Calu3 (cell line): ENCODE measurements at places on chromosomes 16 and 17.

DNA sequence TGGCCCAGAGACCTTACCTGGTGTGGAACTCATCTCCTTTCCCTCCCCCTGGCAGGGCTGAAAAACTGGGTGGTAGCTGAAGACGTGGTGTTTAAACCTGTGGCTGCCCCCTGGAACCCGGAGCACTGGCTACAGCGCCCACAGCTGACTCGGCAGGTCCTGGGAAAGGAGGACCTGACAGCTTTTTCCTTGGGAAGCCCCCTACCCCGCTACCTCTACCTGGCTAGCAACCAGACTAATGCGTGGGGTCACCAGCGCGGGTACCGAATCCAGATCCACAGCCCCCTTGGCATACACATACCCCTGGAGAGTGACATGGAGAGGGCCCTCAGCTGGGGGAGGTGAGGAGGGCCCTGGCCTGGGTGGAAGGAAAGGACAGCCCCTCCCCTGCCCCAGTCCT is 2.0 kb upstream of the AOC3 start:
- peaks cover 29% of the 10 kb centered on the region for H3K36me3 ChIP-seq
- H3K27me3 ChIP-seq, result peaks cover 14% of the 10 kb centered on the region
- DNase-seq, result no peak
- H3K27ac ChIP-seq, result no peak overlapping the region
- H3K4me1 ChIP-seq, result peaks cover 8% of the 10 kb centered on the region

- H3K27ac ChIP-seq, result no peak overlapping the region
- peaks cover 83% of the 10 kb centered on the region for H3K27me3 ChIP-seq
- no peak for DNase-seq
- H3K4me3 ChIP-seq, result no peak overlapping the region
- peaks cover 9% of the 10 kb centered on the region for H3K4me1 ChIP-seq
Observed at GRCh38 chr16:85129876-85130704, 17.8 kb upstream of the CIBAR2 start.

- no peak overlapping the region for H3K27ac ChIP-seq
- no peak for DNase-seq
- H3K27me3 ChIP-seq, result no peaks in the 10 kb centered on the region
- H3K36me3 ChIP-seq, result peaks cover 7% of the 10 kb centered on the region
- no peak overlapping the region for H3K4me3 ChIP-seq
Observed at GRCh38 chr17:80957461-80957941, 34.1 kb upstream of the CHMP6 start.

DNA sequence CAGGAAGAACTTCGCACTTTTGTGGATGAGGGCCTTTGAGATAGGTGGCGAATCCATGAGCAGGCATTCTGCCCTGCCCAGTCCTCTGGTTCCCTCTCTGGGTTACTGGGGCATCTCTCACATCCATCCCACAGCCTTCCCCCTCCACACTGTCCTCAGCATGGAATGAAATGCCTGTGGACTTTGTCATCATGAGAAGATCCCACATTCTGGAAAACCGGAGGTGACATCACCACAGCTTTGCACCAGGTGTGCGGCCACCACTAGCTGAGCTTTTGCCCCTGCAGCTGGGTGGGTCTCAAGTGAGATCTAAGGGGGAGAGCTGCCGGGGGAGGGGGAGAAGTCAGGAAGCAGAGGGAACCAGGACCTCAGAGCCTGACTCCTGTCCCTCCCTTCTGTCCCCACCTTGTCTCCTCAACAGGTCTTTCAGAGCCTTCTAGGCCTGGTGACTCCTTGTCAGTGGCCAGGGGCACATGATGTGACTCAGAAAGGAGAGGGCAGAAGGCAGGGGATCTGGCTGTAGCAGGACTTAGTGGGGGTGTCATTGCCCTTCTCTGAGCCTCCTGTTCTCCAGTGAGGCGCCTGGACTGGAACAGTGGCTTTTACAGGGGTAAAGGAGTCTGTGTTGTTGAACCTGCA is 40.0 kb upstream of the DLX4 start:
- H3K27me3 ChIP-seq, result peaks cover 100% of the 10 kb centered on the region
- H3K36me3 ChIP-seq, result no peaks in the 10 kb centered on the region
- H3K27ac ChIP-seq, result no peak overlapping the region
- no peak overlapping the region for H3K4me3 ChIP-seq
- DNase-seq, result no peak

- no peaks in the 10 kb centered on the region for H3K27me3 ChIP-seq
- DNase-seq, result no peak
- H3K27ac ChIP-seq, result peak overlapping the region; percentile 36
- peaks cover 56% of the 10 kb centered on the region for H3K36me3 ChIP-seq
- H3K4me3 ChIP-seq, result peak overlapping the region; percentile 79
Observed at GRCh38 chr16:58027916-58028455, 2.4 kb downstream of the MMP15 start.

- peaks cover 12% of the 10 kb centered on the region for H3K27me3 ChIP-seq
- H3K27ac ChIP-seq, result no peak overlapping the region
- H3K4me3 ChIP-seq, result no peak overlapping the region
- no peaks in the 10 kb centered on the region for H3K4me1 ChIP-seq
- H3K36me3 ChIP-seq, result no peaks in the 10 kb centered on the region
Observed at GRCh38 chr17:79064026-79064425, 10.6 kb upstream of the ENGASE start.

DNA sequence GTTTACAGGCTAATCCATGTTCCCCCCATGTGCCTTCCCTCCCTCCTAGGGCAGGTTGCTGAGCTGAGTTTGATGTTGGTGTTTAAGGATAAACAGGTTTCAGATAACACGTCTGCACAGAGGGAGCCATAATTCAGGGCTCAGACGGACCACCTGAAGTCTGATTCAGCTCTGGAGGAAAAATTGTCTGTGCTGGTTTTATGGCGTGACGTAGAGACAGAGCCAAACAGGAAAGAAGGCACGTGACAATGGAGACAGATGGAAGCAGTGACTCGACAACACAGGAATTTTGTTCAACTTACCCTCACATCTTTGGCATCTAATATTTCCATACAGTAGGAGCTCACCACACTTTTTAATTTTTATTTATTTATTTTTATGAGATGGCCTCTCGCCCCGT is 10.7 kb upstream of the USP10 start:
- peaks cover 11% of the 10 kb centered on the region for H3K4me1 ChIP-seq
- no peaks in the 10 kb centered on the region for H3K36me3 ChIP-seq
- no peak overlapping the region for H3K4me3 ChIP-seq
- peaks cover 23% of the 10 kb centered on the region for H3K27me3 ChIP-seq

DNA sequence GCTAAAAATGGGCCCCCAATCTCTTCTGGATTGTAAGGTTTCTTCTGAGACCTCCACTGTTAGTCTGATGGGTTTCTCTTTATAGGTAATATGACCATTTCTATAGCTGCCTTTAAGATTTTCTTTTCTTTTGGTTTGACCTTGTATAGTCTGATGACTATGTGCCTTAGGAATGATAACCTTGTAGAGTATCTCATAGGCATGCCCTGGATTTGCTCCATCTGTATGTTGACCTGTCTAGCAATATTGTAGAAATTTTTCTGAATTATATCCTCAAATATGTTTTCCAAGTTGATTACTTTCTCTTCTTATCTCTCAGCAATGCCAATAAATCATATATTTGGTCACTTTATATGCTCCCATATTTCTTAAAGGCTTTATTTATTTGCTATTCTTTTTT is 1403.8 kb upstream of the GOT2 start:
- DNase-seq, result no peak
- no peak overlapping the region for H3K4me3 ChIP-seq
- H3K27ac ChIP-seq, result no peak overlapping the region
- no peaks in the 10 kb centered on the region for H3K4me1 ChIP-seq

DNA sequence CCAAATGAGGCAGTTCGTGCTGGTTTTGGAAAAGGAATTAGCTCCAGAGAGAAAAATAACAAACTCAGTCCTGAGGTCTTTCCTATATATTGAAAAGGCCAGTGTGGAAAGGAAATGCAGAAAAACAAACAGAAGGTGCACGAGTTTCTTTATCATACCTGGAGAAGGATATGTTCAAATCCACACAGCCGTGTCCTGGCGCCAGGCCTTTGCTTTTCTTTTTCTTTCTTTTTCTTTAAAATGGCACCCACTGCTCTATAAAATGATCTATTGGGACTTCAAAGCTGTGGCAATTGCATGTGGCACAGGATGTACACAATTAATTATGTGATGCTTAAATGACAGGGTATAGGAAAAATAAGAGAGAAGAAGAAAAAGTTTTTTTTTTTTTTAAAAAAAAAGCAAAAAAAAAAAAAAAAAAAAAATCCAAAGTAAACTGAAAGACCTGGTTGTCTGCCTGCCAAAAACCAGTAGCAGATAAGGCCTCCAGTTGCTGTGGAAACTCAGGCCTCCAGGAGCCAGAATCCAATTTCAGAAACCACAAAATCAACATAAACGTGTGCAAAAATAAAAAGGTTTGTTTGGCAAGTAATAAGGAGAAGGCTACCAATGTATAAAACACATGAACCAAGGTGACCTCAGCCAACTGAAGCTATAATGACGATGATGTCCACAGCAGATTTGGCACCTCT is 957.6 kb upstream of the SOX9 start:
- no peaks in the 10 kb centered on the region for H3K36me3 ChIP-seq
- H3K4me1 ChIP-seq, result peaks cover 13% of the 10 kb centered on the region
- peaks cover 57% of the 10 kb centered on the region for H3K27me3 ChIP-seq
- H3K27ac ChIP-seq, result no peak overlapping the region
- DNase-seq, result peak; percentile 58

GRCh38 chr16:330741-331140 is 21.8 kb downstream of the AXIN1 start:
- peak overlapping the region; percentile 60 for H3K27ac ChIP-seq
- H3K27me3 ChIP-seq, result no peaks in the 10 kb centered on the region
- no peak for DNase-seq
- peaks cover 30% of the 10 kb centered on the region for H3K36me3 ChIP-seq
- no peak overlapping the region for H3K4me3 ChIP-seq

- H3K36me3 ChIP-seq, result no peaks in the 10 kb centered on the region
- no peak for DNase-seq
- H3K4me1 ChIP-seq, result no peaks in the 10 kb centered on the region
- H3K4me3 ChIP-seq, result no peak overlapping the region
- H3K27me3 ChIP-seq, result peaks cover 65% of the 10 kb centered on the region
- no peak overlapping the region for H3K27ac ChIP-seq
Observed at GRCh38 chr17:4591529-4591928, 7.2 kb downstream of the SMTNL2 start.

- H3K4me1 ChIP-seq, result peaks cover 35% of the 10 kb centered on the region
- H3K27ac ChIP-seq, result peak within 1 kb of the TSS; percentile 99
- H3K27me3 ChIP-seq, result no peaks in the 10 kb centered on the region
- DNase-seq, result peak; percentile 98
Observed at GRCh38 chr17:39197380-39198185, at the start of gene CACNB1. Gene CACNB1, minus strand, starts transcription at chr17:39197669. Its CDS starts 174 bp downstream, at chr17:39197495.
